ENCODE measurements at places on chromosomes 16 and 17. TPM values are rescaled to one million over a fixed set of nuclear protein-coding genes. Genes with fewer than 3 reads are reported as not detected.
A peak's percentile ranks its signal among the peaks of the same experiment; 100 is the strongest.

The EFCAB3 gene
- not detected for total RNA-seq

The RHBDF1 gene
- total RNA-seq, result not detected

GRCh38 chr17:28071891-28072606 is 29.6 kb downstream of the NLK start:
- H3K27me3 ChIP-seq, result no peaks in the 10 kb centered on the region
- peak overlapping the region; percentile 22 for H3K4me3 ChIP-seq
- H3K36me3 ChIP-seq, result peaks cover 8% of the 10 kb centered on the region
- peaks cover 29% of the 10 kb centered on the region for H3K4me1 ChIP-seq

DNA sequence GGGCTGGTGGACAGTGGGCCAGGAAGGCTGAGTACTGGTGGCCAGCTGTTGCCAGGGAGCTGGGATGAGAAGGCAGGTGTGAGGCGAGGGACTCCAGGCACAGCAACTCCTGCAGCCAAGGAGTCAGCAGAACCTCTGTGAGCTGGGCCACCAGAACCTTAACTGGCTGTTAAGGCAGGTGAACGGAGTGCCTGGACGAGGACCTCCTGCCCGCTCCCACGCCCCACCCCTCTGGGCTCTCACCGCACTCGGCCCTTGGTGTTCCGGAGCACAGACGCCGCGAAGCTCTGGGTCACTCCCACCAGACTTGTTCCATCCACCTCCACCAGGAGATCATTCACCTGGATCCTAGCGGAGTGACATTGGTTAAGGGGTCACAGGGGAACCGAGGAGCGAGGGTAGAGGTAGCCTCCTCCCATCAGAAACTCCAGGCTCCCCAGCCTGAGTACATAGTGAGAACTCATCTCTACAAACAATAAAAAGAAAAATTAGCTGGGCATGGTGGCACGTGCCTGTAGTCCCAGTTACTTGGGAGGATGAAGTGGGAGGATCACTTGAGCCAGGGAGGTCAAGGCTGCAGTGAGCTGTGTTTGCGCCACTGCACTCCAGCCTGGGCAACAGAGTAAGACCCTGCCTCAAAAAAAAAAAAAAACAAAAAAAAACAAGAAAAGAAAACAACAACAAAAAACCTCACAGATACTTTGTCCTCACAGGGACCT is 9.3 kb downstream of the PPP1R9B start:
- no peaks in the 10 kb centered on the region for H3K27me3 ChIP-seq
- peaks cover 100% of the 10 kb centered on the region for H3K36me3 ChIP-seq
- peak overlapping the region; percentile 98 for H3K4me3 ChIP-seq
- ATAC-seq, result no peak

GRCh38 chr16:11435576-11435975 is 90.3 kb downstream of the RMI2 start:
- ATAC-seq, result no peak
- no peak overlapping the region for H3K27ac ChIP-seq
- peaks cover 5% of the 10 kb centered on the region for H3K27me3 ChIP-seq
- H3K4me3 ChIP-seq, result no peak overlapping the region

GRCh38 chr17:35170968-35171771 is 23.0 kb downstream of the SLC35G3 start:
- H3K4me1 ChIP-seq, result peaks cover 15% of the 10 kb centered on the region
- H3K27me3 ChIP-seq, result no peaks in the 10 kb centered on the region
- peak; percentile 75 for ATAC-seq

DNA sequence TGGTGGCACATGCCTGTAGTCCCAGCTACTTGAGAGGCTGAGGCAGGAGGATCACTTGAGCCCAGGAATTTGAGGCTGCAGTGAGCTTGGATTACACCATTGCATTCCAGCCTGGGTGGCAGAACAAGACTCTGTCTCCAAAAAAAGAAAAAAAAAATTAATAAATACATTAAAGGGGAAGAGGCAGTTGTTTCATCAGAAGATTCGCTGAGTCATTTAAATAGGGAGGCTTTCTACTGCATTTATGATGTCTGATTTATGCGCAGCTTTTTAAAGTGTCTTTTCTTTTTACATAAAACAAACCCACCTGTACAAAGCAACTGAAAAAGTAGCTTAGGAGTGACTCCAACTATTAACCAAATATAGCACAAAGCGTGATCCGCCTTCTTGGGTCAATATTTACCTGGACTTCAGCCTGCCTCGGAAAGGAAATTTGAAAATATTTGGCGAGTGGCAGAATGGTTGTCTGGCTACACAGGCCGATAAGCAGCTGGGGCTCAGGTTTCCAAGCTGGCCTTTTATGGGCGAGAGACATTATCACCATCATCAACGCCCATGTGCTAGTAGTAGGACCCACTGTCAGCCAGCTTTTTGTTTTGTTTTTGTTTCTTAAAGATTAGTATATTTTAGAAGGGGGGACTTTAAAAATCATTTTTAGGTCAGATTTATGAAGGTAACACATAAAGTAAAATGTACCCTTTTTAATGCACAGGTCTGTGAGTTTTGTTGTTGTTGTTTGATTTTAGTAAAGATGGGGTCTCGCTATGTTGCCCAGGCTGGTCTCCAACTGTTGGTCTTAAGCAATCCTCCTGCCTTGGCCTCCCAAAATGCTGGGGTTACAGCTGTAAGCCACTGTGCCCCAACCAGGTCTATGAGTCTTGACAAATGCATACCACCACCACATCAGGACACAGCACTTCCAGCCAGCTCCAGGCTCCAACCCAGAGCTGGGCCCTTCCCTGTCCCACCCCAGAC is 42.5 kb upstream of the RASD1 start:
- H3K4me3 ChIP-seq, result no peak overlapping the region
- H3K27ac ChIP-seq, result no peak overlapping the region
- ATAC-seq, result no peak
- no peaks in the 10 kb centered on the region for H3K36me3 ChIP-seq
- H3K27me3 ChIP-seq, result no peaks in the 10 kb centered on the region

DNA sequence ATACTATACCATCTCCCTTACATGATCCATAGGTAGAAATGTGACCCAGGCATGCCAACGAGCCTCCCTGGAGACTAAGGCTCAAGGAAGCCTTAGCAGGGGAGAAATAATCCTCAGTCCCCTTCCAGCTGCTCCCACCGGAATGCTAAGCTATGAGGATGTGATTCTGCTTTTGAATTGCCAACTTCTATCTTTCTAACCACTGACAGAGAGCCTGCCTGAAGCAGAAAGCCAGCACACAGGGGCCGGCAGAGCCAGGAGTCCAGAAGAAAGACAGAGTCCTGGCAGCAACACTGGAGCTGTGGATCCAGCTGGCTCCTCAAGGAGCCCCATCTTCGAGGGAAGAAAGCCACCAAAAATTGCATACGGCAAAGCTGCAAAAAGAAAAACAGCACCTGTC is 579.6 kb upstream of the CDH5 start:
- no peak for ATAC-seq
- no peak overlapping the region for H3K4me3 ChIP-seq
- peaks cover 3% of the 10 kb centered on the region for H3K27me3 ChIP-seq
- no peaks in the 10 kb centered on the region for H3K36me3 ChIP-seq
- H3K27ac ChIP-seq, result no peak overlapping the region
- no peaks in the 10 kb centered on the region for H3K4me1 ChIP-seq

- peaks cover 17% of the 10 kb centered on the region for H3K4me1 ChIP-seq
- ATAC-seq, result no peak
- peak overlapping the region; percentile 62 for H3K4me3 ChIP-seq
- no peaks in the 10 kb centered on the region for H3K36me3 ChIP-seq
These were observed 18.5 kb upstream of the SPNS2 start for GRCh38 chr17:4479982-4480751.

DNA sequence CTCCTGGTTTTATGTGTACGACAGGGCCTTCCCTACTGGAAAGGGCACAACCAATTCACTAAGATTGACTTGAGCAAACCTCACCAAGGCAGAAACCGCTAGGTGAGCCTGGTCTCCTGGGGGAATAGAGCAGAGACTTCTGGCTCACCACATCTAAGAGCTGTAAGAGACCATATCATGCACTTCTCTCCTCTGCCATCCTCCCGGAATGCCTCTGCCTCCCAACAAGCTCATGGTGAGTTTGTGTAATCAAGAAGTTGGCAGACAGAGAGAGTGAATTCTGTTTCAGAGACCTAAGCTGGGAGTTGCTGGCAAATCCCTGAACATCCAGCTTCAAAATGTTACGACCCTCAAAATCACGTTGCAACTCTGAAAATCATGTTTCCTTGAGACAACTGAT is 154.8 kb downstream of the SLC39A11 start:
- no peak overlapping the region for H3K27ac ChIP-seq
- no peak overlapping the region for H3K4me3 ChIP-seq
- ATAC-seq, result no peak
- no peaks in the 10 kb centered on the region for H3K36me3 ChIP-seq
- no peaks in the 10 kb centered on the region for H3K27me3 ChIP-seq
- H3K4me1 ChIP-seq, result peaks cover 3% of the 10 kb centered on the region

DNA sequence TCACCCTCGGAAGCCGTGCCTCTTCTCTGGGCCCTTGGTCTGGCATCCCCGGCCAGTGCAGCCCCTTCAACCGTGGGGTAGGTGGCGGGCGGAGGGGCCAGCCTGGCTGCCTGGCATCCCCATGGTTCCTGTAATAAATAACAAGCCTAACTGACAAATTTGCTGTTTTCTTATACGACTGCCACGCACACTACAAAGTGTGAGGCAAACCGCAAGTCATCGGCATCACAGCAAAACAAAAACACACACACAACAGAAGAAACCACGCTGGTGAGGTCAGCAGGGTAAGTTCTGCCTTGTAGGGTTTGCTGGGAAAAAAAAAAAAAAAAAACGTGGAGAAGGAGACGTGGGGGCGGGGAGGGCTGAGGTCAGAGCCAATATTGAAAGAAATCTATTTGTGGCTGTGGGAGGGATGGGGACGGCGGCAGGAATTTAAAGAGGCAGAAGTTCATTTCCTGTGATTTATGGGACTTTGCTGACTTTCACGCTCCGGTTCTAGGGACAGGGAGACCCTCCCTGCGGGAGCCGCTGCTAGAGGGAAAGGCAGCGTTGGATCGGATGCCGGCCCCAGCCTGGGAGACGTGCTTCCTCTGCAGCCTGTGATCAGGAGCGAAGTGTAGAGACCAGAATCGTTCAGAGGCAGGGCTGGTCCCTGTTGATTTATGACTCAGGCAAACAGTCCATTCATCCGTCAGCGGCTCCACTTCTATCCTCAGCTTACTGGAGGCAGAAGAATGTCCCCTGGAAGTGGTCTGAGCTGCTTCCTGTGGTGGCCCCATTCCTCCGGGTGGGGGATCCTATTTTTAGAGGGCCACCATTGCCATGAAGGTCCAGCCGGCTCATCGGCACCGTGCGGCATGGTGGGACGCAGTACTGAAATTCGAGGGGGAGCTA is 162.8 kb downstream of the FOXL1 start:
- peak overlapping the region; percentile 16 for H3K4me3 ChIP-seq
- peaks cover 36% of the 10 kb centered on the region for H3K27me3 ChIP-seq
- H3K36me3 ChIP-seq, result no peaks in the 10 kb centered on the region
- no peak overlapping the region for H3K27ac ChIP-seq

- H3K4me3 ChIP-seq, result peak overlapping the region; percentile 87
- ATAC-seq, result peak; percentile 76
- peaks cover 28% of the 10 kb centered on the region for H3K27me3 ChIP-seq
- H3K4me1 ChIP-seq, result peaks cover 15% of the 10 kb centered on the region
- peak overlapping the region; percentile 73 for H3K27ac ChIP-seq
- H3K36me3 ChIP-seq, result peaks cover 21% of the 10 kb centered on the region
These were observed 32.4 kb downstream of the DCAKD start for GRCh38 chr17:45018848-45019711.

The C17orf78 gene
- not detected for total RNA-seq

The ENO3 gene
- total RNA-seq, result 30.3 TPM

GRCh38 chr17:1116602-1117001 is 63.2 kb downstream of the ABR start:
- no peak for ATAC-seq
- no peak overlapping the region for H3K4me3 ChIP-seq
- H3K4me1 ChIP-seq, result peaks cover 16% of the 10 kb centered on the region
- H3K36me3 ChIP-seq, result no peaks in the 10 kb centered on the region
- peak overlapping the region; percentile 63 for H3K27ac ChIP-seq

The CHST4 gene
- not detected for total RNA-seq

GRCh38 chr17:38591759-38592241 is 14.0 kb downstream of the SRCIN1 start:
- peaks cover 74% of the 10 kb centered on the region for H3K27me3 ChIP-seq
- H3K27ac ChIP-seq, result peak overlapping the region; percentile 52
- peak; percentile 73 for ATAC-seq
- no peaks in the 10 kb centered on the region for H3K36me3 ChIP-seq
- H3K4me1 ChIP-seq, result peaks cover 16% of the 10 kb centered on the region

- no peaks in the 10 kb centered on the region for H3K4me1 ChIP-seq
- H3K27me3 ChIP-seq, result no peaks in the 10 kb centered on the region
- no peak for ATAC-seq
- no peaks in the 10 kb centered on the region for H3K36me3 ChIP-seq
These were observed 77.7 kb upstream of the GNG13 start for GRCh38 chr16:878072-878784.

GRCh38 chr17:17253406-17253805 is 16.4 kb upstream of the FLCN start:
- H3K4me3 ChIP-seq, result no peak overlapping the region
- ATAC-seq, result no peak
- peak overlapping the region; percentile 30 for H3K27ac ChIP-seq
- peaks cover 3% of the 10 kb centered on the region for H3K4me1 ChIP-seq

DNA sequence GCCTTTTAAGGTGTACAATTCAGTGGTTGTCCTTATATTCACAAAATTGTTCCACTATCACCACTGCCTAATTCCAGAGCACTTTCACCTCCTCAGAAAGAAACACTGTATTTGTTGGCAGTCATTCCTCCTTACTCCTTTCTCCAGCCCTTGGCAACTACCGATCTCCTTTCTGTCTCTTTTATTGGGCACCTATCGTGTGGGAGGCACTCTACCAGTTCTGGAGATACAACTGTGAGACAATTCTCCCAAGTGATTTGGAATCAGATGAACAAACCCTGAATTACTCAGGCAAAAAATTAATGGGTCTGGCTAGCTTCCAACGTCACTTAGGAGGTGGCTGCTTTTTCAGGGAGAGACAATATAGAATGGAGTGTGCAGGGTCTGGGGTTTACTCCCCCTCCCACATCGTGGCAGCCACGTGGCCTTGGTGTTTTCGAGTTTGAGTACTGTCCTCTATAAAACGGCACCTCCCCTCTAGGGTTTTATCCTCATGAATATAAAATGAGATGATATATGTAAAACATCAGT is 63.9 kb downstream of the SHISA9 start:
- no peaks in the 10 kb centered on the region for H3K4me1 ChIP-seq
- H3K27me3 ChIP-seq, result no peaks in the 10 kb centered on the region
- no peak for ATAC-seq
- H3K36me3 ChIP-seq, result no peaks in the 10 kb centered on the region

DNA sequence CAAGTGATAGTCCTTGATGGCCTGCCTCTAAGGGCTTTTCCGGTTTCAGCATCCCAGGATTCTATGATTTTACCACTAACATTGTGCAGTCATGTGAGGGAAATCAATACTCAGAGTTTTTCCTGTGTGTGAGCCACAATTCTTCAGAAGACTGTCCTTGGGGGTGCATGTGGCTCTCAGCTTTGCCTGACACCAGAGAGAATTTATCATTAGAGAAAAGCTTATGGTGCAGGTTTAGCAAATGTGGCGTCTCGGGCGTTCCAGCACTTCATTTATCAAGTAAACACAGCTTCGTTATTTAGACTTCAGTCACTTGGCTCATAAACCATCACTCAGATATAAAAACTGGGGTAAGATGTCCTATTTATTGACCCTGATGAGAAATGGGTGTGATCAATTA is 62.8 kb downstream of the SPACA3 start:
- H3K36me3 ChIP-seq, result no peaks in the 10 kb centered on the region
- H3K4me3 ChIP-seq, result no peak overlapping the region
- ATAC-seq, result no peak
